ENCODE measurements at places on chromosomes 5 and 9.

- DNase-seq = no peak
Observed at GRCh38 chr5:87888139-87888538, 380.5 kb downstream of the TMEM161B start.

DNA sequence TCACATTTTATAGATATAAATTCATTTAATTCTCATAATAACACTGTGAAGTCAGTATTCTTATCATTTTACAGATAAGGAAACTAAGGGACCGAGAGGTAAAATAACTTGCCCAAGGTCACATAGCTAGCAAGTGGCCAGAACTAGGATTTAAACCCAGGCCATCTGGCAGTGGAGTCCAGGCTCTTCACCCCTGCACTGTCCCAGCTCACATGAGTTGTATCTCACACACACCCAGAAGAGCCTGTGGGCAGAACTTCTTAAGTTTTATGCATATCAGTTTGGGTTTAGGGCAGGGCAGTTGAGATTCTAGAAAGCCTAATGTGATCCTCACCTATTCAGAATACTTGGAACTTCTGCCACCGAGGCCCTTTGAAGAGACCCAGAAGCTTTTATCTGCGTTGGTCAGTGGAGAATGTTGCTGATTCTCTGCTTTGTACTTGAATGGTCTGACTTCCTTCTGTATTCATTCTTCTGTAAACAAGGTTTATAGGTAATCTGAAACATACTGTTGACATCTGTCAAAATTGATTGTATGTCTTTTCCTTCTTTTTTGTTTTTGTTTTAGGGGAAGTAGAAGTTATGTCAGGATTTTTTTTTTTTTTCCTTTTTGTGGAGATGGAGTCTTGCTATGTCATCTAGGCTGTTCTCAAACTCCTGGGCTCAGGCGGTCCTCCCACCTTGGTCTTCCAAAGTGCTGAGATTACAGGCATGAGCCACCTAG lies 75.8 kb downstream of the KIAA1958 start:
- no peak for DNase-seq

- DNase-seq = peak; percentile 79
Observed at GRCh38 chr5:132456296-132456986, 34.1 kb downstream of the IRF1 start.

GRCh38 chr5:2007878-2008501 lies 125.3 kb upstream of the IRX4 start:
- no peak for DNase-seq

- DNase-seq = no peak
Observed at GRCh38 chr5:147645197-147645596, 135.3 kb upstream of the DPYSL3 start.

DNA sequence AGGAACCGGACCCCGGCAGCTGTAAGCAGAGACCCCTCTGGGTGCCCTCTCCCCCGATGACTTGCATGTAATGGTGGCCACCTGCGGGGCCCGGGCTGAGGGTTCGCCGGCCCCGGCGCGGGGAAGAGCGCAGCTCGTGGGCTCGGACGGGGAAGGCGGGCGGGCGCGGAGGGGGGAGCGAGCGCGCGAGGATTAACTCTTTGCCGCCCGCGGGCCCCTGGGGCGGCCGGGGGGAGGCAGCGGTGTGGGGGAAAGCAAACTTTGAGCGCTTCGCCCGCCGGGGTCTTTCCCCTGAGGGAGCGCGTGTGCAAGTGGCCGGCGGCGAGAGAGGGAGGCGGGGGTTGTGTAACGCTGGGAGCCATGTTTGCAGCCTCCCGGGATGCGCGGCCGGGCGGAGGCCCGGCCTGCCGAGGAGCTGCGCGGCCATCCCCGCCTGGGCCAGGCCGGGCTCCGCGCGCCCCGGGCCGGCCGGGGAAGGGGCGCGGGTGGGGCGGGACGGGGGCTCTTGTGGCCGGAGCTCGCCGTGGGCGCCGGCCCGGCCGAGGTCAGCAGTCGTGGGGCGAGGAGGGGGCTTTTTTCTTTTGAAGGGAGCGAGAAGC lies 547 bp downstream of the ANP32B start:
- peak; percentile 81 for DNase-seq

GRCh38 chr5:6631441-6631840 lies 1.4 kb downstream of the NSUN2 start:
- no peak for DNase-seq

DNA sequence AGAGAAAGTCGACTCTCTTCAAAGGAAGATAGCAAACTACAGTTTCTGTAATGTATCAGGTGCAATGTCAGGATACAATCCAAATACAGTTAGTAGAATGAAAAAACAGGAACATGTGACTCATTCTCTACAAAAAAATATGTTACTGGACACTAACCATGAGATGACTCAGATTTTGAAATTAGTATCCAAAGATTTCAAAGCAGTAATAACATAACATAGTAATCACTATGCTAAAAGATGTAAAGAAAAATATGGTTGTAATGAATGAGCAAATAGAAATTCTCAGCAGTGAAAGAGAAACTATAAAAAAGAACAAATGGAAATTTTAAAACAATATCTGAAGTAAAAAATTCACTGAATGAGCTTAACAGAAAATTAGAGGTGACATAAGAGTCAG lies 42.3 kb downstream of the SHOC1 start:
- DNase-seq = no peak

GRCh38 chr5:119397518-119398380 lies 41.9 kb downstream of the TNFAIP8 start:
- no peak for DNase-seq

- DNase-seq = no peak
Observed at GRCh38 chr5:31408814-31409213, 123.1 kb downstream of the DROSHA start.

- DNase-seq = no peak
Observed at GRCh38 chr5:131384173-131384572, 120.3 kb downstream of the CDC42SE2 start.

GRCh38 chr9:129480227-129480626 lies 140.7 kb downstream of the C9orf50 start:
- no peak for DNase-seq

DNA sequence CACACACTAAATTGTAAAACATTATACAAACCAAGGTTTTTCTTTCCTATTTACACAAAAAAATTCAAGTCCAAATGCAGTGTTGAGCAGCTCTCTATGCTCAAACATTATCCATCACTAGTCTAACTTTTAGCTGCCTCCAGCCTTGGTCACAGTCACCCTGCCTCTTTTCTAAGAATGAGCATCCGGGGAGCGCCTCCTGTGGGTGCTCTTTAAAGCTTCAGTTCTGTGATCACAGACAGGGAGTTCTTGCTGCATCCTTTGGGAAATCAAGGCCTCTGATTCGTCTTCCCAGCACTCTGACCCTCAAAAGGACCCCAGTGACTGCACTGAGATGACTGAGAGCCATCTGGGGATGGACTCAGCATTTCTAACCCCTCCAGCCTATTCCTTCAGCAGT lies 289.6 kb downstream of the SEC61B start:
- no peak for DNase-seq

DNA sequence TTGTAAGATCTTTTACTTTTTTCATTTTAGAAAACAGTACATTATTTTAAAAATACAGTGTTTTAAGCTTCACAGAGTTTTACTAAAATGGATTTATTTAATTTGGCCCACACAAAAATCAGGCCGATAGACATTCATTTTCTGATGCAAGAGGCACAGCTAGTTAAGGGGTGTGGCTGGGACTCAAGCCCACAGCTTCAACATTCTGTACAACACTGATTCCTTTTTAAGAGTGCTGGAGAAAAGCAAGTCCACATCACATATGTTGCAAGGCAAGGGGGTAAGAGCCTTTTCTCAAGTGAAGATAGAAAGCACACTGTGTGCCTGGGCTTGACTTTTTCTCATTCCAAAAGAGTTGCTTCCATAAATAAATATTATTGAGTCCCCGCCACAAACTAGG lies 195.9 kb downstream of the RFK start:
- no peak for DNase-seq

- DNase-seq = no peak
Observed at GRCh38 chr5:109063223-109063622, 315.5 kb downstream of the FER start.

DNA sequence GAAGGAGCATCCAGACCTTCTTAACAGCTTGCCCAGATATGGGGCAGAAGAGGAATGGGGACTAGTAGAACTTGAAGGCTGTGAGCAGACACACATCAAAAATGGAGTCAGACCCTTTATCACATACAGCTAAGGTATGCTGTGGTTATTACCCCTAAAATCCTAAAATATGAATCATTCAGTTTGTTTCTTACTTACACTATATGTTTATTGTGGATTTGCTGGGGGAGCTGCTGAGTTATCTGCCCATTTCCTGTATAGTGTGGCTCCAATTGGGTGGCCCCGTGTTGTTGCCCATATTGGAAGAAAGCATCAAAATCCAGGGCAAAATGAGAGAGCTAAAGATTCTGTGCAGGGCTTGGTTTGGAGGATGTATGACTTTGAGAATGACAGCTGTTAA lies 56.9 kb downstream of the AP3S1 start:
- DNase-seq = no peak

- no peak for DNase-seq
Observed at GRCh38 chr9:99300103-99300439, 78.0 kb downstream of the SEC61B start.

- no peak for DNase-seq
Observed at GRCh38 chr9:21521448-21521847, 39.3 kb upstream of the IFNE start.
